ENCODE measurements at places on chromosomes 5 and 9.

- no peak for DNase-seq
Observed at GRCh38 chr5:164115420-164115819, 610.0 kb downstream of the MAT2B start.

GRCh38 chr9:92406477-92406876, 2.1 kb upstream of the OGN start:
- DNase-seq = no peak

- peak; percentile 49 for DNase-seq
Observed at GRCh38 chr5:58404734-58405133, 55.2 kb downstream of the PLK2 start.

DNA sequence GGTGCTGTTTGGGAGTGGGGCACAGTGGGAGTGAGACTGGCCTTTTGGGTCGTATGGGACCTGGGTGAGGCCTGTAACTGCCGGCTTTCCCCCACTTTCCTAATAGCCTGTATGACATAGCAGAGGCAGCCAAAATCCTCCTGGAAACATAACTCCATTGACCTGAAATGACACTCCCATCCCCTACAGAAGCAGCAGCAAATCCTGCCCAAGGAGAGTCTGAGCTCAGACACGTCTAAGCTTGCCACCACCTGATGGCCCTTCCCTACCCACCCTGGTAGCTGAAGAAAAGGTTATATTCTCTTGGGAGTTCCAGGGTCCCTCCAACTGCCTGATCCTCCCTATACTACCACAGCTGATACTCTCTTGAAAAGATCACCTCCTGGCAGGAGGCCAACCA, 179.8 kb upstream of the ARRDC3 start:
- DNase-seq = no peak

All from trophoblast cell (in vitro differentiated cells and primary cell).